Hindlimb muscle (tissue), 1 donor: ENCODE measurements at places on chromosomes 5 and 9. TPM values are rescaled to one million over a fixed set of nuclear protein-coding genes. Genes with fewer than 3 reads are reported as not detected.

DNA sequence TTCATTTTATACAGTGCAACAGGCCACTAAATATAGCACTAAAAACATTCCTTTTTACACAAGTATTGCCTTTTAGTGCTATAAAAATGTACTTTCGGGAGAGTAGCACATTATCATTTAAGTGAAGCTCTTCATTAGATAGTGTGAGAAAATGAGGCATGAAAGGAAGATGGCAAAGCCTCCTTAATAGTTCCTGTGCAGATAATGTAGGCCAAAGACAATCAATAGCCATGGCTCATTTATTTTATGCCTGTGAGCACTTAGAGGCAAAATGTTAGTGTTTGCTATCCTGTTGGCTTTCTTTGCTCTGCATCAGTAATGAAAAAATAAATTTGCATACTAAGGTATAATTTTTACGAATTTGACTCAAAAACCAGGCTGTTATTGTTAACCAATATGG is 929.5 kb upstream of the C9orf72 start:
- no peak for DNase-seq

DNA sequence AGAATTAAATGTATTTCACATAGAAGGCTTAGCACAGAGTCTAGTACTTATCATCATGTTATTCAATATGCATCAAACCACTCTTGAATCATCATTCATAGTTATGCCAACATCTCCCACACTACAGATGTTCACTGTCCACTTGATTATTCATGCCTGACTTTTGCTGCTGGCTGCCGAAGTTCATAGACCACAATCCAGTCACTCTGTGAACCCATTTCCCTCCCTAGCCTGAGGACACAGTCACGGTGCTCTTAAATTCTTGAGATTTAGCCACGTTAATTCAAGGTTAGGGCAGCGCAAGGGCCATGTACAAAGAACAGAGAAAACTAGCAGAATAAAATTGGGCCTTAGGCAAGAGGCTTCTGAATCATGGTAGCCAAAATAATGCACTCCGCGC is 32.4 kb downstream of the ABCA1 start:
- DNase-seq: no peak

The OR1J2 gene
- not detected for polyA plus RNA-seq

The TAL2 gene
- polyA plus RNA-seq: 18.6 TPM

The GAPT gene
- polyA plus RNA-seq: 0.59 TPM

The NOTCH1 gene
- 38.6 TPM for polyA plus RNA-seq

DNA sequence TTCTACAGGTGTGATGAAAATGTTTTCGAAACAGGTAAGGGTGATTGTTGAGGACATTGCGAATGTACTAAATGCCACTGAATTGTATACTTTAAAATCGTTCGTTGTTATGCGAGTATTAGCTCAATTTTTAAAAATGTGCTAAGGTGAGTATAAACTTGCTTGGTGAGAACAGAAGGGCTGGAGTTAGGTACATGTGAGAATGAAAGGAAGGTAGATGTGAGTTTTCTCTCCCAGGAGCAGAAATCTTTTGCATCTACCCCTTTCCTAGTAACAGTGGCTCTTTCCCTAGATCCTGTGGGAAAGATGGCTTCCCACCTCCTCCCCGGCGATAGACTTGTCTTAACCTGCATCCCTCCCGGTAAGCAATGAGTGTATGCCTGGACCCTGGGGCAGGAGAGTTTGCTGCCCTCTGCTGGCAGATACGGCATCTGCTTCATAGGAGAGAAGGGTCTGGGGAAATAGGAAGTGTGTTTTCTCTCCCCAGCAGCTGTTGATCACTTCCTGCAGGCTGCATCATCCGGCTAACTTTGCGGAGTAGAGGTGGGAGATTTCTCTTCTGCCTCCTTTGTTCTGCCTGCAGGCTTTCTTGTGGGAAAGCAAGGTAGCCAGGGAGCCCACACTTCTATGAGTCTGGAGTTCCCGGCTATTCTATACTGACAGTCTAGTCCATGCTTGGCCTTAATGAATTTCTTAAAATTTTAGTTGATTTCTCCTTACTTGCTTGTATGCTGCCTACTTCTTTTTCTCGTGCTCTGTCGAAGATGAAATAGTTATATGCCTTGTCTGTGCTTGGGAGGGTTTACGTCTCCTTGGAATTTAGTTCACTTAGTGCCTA is 373.3 kb upstream of the SEMA6A start:
- DNase-seq: no peak

DNA sequence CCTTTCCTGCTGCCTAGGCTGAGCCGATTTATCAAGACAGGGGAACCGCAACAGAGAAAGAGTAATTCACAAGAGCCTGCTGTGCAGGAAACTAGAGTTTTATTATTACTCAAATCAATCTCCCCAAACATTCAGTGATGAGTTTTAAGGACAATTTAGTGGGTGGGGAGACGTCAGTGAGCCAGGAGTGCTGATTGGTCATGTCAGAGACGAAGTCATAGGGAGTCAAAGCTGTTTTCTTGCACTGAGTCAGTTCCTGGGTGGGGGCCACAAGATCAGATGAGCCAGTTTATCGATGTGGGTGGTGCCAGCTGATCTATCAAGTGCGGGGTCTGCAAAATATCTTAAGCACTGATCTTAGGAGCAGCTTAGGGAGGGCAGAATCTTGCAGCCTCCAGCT is 19.0 kb downstream of the SNX24 start:
- no peak for DNase-seq

DNA sequence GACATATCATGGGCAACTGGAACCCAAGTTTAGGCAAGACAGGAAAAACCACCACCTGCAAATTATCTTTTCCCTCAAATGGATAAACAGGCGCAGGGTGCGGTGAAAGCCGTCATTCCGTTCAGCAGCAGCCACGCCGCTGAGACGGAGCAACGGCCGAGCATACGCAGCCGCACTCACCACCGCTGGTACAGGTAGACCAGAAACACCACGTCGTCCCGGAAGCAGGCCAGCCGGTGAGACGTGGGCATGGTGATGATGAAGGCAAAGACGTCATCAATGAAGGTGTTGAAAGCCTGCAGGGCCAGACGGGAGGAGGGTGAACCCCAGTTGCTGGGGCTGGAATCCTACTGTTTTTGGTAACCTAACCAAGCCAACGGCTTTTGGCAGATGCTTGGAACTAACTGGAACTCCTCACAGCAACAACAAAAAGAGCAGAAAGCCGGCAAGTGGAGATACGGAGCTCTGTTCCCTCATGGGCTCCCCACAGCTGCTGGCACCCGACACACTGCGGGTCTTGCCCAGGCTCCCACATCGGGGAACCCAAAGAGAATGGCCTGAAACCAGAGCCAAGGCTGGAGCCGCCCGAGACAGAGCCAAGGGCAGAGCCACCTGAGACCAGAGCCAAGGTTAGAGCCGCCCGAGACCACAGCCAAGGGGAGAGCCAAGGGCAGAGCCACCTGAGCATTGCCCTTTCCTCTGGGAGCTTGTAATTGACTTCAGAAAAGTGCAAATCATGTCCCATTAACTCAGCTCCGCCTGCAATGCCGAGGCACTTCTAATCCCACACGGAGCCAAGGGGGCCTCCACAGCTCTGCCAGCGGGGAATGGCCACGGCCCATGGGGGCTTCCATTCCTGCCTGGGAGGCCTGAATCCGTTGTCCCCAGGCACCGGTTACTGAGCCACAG is 24.2 kb downstream of the CLPTM1L start:
- no peak for DNase-seq

The DCTN4 gene
- polyA plus RNA-seq: 42.7 TPM

The SH3RF2 gene
- 5.2 TPM for polyA plus RNA-seq

DNA sequence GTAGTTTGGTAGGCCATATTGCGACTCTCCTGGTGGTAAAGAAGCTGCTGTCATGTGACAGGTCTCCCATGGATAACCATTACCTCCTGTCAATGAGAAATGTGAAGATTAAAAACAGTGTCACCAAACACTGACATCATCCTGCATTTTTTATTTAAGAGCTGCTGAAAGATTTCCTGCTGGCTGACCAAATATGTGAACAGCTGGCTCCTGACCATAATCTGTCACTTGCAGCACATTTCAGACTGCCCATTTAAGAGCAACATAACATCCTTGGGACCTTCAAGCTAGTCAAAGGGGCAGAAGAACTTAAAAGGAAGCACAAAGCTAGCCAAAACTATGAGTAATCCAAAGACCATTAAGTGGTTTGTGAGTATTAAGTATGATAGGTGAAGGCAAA is 288.0 kb downstream of the IZUMO3 start:
- DNase-seq: peak; percentile 6

DNA sequence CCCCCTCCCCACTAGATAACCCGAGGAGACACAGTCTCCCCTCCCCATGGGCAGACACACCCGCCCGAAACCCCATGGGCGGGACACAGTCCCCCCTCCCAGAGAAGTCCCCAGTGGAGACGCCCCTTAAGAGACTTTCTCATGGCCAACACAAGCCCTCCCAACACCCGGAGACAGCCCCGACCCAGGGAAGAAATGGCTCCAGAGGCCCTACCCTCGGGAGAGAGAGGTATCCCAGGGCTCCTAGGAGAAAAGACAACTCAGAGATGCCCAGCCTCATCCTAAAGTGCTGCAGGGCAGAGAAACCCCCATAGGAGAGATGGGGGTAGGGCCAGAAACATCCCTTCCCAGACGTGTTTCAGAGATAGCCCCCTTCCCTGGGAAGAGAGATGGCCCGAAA is 27.4 kb downstream of the PCDH1 start:
- DNase-seq: no peak

The GABRB2 gene
- polyA plus RNA-seq: 0.18 TPM

DNA sequence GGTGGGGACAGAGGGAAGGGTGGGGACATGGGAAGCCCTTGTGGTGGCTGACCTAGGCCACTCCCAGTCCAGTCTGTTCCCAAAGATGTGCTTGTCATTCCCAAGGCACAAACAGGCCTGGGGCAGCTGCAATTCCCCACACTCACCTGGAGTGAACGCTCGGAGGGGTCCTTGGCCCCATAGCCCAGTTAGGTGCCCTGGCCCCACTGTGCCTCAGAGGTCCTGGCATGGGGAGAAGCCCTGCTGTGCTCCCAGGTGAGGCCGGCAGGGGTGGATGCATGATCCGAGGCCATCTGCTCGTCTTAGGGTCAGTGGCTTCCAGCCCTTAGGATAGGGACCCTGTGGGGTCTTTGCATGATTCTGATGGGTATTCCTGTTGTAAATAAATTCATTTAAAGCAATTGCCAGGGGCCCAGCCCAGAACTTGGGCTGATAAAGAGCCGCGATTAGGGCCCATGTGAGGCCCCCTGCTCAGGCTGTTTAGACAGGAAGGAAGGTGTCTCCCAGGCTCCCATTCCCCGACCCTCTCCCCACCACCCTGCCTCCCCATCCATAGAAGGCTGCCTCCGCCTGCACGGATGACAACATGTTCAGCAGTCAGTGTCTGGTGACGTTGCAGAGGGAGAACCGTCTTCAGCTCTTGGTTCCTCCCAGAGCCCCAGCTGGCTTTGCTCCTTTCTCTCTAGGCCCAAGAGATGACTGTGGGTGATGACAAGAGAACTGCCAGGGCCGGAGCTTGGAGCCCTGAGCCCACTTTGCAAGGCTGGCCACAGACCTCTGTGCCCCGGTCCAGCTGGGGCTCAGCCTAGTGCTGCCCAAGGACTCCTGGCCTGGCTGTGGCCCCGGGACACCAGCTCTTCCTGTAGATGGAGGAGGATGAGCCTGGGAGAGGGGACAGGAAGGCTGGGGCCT is 28.4 kb upstream of the IRX4 start:
- DNase-seq: no peak

GRCh38 chr5:34053571-34054399 is 10.8 kb upstream of the C1QTNF3 start:
- DNase-seq: no peak

The BARHL1 gene
- not detected for polyA plus RNA-seq

DNA sequence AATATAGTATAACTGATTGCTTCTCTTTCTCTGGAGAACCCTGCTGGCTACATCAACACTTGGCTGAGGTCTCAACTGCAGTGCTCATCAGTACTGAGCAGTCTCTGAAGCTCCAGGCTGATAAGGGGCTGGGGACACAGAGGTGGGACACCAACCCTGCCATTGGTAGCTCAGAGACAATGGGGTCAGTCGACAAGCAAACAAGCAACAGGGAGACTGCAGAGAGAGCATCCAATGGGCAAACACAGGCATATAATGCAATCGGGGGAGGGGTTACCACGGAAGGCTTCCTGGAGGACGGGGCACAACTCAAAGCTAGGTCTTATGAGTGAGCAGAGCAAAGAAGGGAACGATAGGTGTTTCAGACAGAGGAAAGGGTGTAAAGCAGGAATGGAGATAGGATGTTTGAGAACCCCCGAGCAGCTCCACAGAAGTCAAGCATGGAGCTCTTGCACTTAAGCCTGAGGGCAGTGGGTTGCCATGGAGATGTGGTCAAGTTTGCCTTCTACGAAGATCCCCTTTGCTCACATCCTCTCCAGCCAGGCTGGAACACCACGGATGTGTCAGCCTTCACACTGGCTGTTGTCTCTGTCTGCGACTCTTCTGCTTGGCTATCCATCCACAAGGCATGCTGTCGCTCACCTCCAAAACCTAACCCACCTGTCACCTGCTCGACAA is 21.5 kb upstream of the AKNA start:
- DNase-seq: no peak

The PTGDS gene
- polyA plus RNA-seq: 24.2 TPM

- no peak for DNase-seq
Measured at GRCh38 chr5:170546282-170546681, 42.5 kb downstream of the KCNIP1 start.

DNA sequence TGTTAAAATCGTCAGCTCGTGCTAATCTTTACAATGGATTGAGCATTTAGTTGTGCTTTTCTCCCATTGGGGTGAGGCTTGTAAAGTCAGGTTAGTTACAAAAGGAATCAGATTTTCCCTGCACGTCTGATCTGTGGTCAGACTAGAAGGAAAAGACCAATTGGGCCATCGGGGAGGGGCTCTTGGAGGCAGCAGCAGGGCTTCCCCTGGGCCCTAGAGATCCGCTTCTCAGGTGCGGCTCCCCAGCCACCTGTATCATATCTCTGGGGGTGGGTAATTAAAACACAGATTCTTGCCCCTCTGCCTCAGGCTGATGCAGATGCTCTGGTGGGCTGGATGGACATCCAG is 200.3 kb downstream of the HSPA4 start:
- DNase-seq: no peak

GRCh38 chr5:110580625-110581024 is 145.8 kb downstream of the TMEM232 start:
- DNase-seq: no peak

- no peak for DNase-seq
Measured at GRCh38 chr9:89495824-89496560, 1.9 kb downstream of the SEMA4D start.

- no peak for DNase-seq
Measured at GRCh38 chr5:159067201-159067600, 32.5 kb downstream of the EBF1 start.

The SLC25A48 gene
- polyA plus RNA-seq: 0.43 TPM

DNA sequence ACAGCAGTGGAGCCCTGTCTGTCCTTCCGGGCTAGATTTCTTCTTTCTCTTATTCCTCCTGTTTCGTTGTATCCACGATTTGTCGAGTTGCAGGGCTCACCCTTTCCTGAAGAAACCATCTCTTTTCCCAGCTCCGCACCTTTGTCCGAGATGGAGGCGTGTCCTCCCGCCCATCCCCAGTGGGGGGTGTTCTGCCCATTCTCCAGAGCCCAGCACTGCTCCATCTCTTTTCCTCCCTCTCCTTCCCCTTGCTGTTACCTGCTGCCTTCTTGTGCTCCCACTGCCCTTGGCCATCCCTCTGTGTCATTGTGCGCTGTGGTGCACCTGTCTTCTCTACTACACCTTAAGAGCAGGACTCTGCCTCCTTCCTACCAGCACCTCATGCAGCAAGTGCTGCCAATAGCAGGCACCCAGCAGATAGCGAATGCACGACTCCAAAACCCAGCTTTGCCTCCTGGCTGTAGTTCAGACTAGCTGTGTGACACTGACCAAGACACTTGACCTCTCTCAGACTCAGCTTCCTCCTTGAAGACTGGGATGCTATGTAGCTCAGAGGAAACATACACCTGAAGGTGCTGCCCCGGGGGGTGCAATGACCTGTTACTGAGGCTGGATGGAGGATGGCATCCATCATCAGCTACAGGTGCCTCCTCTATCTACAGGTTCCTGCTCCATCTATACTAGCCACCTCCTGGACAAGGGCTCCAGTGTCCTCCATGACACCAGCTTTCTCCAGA is 8.9 kb downstream of the OR13J1 start:
- no peak for DNase-seq
